ENCODE measurements at places on chromosomes 16 and 17.

- no peak for DNase-seq
These were observed 103.7 kb downstream of the RAP1GAP2 start for GRCh38 chr17:2899906-2900305.

DNA sequence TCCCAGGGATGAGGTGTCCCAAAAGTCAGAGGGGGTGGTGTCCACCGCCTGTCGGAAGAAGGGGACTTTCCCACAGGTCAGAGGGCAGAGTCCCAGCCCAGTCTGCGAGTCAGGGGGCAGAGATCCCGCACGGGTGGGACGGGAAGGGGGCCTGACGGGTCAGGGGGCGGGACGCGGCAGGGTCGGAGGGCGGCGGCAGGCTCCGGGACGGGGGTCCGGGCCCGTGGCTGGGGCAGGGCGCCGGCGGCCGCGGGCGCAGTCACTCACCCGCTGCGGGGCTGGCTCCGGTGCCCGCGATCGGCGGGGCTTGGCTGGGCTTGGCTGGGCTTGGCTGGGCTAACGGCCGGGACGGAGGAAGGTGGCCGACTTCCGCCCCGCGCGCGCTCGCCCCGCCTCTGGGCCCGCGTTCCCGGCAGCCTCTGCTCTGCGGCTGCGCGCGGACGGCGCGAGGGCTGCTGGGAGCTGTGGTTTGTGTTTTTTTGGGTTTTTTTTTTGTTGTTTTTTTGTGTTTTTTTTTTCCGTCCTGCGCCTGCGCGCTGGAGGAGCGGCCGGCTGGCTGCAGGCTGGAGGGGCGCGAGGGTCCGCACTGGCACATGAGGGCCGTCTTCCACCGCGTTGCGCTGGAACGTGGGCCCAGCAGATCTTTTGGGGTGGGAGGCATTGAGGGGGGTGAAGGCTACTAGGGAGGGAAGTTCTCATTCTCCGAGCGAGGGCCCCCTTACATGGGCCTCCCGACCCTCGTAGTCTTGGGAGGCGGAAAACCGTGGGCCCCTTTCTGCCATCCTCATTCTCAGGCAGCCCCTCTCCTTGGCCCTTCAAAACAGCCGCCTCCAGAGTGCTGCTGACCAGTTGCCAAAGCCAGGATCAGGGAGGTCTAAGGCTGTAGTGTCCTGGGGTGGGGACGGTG is at the start of gene CANT1:
Gene CANT1 (minus strand): TSS at position 368 of the 907 bp plus-strand sequence. CDS start 12,142 bp downstream, outside the sequence.
- peak; percentile 33 for DNase-seq

GRCh38 chr17:39926588-39927100 is 757 bp downstream of the ORMDL3 start:
- DNase-seq: no peak

- DNase-seq: no peak
These were observed 38.1 kb downstream of the WSB1 start for GRCh38 chr17:27332047-27332393.
